ENCODE measurements at places on chromosomes 3 and 15.
A peak's percentile ranks its signal among the peaks of the same experiment; 100 is the strongest.

DNA sequence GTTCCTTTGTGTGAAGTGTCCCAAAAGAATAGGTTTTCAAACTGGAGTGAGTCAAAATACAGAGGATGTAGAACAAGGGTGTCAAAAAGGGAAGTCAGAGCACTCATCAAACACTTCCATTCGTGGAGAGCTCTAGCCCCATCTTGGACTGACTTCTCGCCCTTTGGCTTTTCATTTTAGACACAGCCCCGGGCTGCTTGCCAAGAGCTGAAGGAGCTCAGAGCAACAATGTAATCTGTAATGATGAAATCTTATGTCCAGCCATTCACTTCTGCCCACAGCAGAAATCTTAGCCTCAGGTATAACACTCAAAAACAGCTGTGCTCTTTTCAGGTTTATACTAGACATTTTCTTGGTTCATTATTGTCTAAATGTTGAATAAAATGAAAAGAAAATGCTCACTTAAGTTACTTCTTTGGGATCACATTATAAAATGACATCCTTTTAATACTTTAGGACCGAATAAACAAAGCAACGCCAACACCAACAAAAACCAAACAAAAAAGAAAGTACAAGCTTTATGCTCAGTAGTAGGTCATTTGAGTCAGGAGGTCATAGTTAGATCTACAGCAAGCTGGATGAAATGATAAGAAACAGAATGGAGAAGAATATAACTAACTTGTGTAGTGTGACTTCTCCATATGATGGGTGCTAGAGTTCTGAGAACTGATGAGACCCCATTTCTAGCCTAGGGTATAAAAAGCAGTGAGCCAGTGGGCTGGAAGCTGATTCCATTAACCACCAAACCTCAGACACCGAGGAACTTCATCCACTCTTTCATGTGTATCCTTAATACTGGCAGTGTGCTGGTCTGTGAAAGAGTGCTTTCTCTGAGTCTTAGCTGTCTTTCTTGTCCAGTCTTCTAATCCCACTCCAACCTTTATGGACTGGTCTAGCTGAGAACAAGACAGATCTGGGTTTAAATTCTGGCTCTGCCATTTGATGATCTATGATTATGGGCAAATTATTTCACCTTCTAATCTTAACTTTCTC, 131.8 kb upstream of the SLC7A14 start:
- peak; percentile 85 for DNase-seq

GRCh38 chr15:81859737-81860516, 185.9 kb downstream of the MEX3B start:
- no peak for DNase-seq

- DNase-seq = no peak
These were observed 440.7 kb downstream of the MAGI1 start for GRCh38 chr3:65597952-65598413.

- no peak for DNase-seq
These were observed 42.0 kb upstream of the ATP2B2 start for GRCh38 chr3:10547413-10547812.

GRCh38 chr3:64650715-64651114, 37.1 kb downstream of the ADAMTS9 start:
- DNase-seq = peak; percentile 34

GRCh38 chr3:27201492-27201891, 167.7 kb downstream of the NEK10 start:
- no peak for DNase-seq

- no peak for DNase-seq
These were observed 244.5 kb downstream of the ZIC4 start for GRCh38 chr3:147161833-147162232.

GRCh38 chr3:144010371-144010770, 38.7 kb downstream of the DIPK2A start:
- no peak for DNase-seq

DNA sequence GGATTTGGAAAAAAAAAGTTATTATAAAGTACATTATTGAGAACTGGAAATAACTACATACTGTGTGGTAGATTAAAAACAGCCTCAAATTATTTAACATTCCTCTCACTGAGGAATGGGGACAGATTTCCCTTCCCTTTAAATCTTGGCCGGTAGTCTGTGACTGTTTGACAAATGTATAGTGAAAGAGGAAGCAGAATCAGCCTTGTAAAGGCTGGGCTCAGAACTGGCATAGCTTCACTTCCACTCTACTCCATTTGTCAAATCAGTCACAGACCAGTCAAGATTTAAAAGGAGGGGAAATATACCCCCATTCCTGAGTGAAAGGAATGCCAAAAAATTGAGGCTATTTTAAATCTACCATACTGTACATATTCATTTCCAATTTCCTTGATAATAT, 18.2 kb upstream of the B4GALT4 start:
- no peak for DNase-seq

- no peak for DNase-seq
These were observed 57.9 kb upstream of the SELENOK start for GRCh38 chr3:53949541-53949940.

GRCh38 chr3:182609575-182610156, 183.6 kb upstream of the ATP11B start:
- no peak for DNase-seq

- peak; percentile 66 for DNase-seq
These were observed 493.4 kb upstream of the ALCAM start for GRCh38 chr3:104873331-104873730.

DNA sequence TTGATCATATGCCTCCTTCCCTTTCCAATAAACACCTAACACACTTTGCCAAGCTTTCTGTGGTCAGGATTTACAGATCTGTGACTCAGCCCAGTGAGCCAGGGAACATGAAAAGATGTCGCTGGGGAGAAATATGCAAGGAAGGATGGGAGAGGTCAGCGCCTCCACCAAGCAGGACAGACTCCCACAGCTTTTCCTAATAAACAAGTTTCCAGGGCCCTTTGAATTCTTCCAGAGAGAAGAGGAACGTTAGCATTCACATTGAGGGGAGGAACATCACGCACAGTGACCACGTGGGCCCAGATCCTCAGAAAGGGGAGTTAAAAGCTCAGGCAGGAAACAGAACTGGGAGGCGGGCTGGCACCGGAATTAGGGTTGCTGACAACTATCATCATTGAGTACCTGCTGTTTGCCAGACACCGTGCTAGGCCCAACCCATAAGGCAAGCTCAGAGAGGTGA, 33.3 kb upstream of the MRPS22 start:
- DNase-seq = peak; percentile 77

- no peak for DNase-seq
These were observed 719.4 kb upstream of the CFAP20DC start for GRCh38 chr3:59769127-59769750.

GRCh38 chr3:56894881-56895431, 93.2 kb upstream of the ARHGEF3 start:
- DNase-seq = peak; percentile 63

- DNase-seq = no peak
These were observed 27.3 kb downstream of the CD276 start for GRCh38 chr15:73711526-73711925.

- DNase-seq = no peak
These were observed 30.5 kb upstream of the SRP14 start for GRCh38 chr15:40069178-40070165.

DNA sequence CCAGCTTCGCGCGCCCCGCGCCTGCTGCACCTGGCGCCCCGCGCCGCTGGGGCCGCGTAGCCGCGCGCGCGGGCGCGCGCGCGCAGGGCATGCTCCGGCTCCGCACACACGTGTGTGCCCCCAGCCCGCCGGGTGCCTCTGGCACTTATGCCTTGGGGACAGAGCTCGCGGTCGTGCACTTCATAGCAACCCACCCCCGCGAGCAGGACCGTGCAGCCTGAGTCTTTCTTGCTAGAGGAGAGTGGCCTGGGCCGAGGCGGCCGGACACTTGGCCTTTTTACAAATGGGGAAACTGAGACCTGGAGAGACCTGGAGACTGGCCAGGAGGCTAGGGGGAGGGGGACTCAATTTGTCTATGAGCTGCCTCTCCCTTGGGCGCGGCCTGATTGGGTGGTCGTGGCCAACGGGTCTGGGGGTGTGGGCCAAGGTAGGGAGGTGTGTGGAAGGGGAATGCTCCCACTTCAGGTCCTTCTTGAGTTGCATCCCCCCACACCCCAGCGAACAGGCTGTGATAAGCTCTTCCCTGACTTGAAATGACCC, 562 bp downstream of the NBEAL2 start:
- DNase-seq = no peak

- no peak for DNase-seq
These were observed 10.2 kb upstream of the TIPARP start for GRCh38 chr3:156664011-156664830.

DNA sequence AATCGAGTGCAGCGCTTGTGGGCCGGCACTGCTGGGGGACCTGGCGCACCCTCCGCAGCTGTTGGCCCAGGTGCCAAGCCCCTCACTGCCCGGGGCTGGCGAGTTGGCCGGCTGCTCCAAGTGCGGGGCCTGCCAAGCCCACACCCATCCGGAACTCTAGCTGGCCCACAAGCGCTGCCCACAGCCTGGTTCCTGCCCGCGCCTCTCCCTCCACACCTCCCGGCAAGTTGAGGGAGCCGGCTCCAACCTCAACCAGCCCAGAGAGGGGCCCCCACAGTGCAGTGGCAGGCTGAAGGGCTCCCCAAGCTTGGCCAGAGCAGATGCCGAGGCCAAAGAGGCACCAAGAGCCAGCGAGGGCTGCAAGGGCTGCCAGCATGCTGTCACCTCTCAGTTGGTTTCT, 73.4 kb downstream of the PLXNA1 start:
- DNase-seq = no peak
